ENCODE measurements at places on chromosomes 2 and 18.

GRCh38 chr2:191341436-191341835 lies 96.2 kb downstream of the MYO1B start:
- DNase-seq = no peak

DNA sequence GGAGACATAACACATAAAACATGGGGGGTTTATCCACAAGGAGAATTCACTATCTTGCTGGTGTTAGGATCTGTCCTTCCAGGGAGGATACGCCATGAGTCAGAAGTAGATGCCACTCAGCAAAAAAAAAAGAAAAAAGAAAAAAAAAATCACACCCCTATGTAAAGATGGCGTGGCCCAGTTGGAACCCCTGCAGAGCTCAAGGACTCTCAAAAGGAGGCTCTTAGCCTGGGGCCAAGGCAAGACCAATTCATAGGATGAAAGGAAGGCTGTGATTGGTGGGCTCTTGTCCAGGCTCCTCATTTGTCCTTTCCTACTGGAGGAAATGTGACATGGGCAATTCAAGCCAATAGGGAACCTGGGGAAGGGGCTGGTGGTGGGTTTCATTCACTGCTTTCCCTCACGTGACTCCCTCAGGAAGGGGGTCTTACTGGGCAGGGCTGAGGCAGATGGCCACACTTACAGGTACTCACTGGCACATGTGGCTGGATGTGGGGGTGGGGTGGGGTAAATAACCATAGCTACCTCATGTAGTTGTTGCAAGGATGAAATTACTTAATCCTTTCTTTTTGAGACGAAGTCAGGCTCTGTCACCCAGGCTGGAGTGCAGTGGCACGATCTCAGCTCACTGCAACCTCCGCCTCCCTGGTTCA lies 38.7 kb upstream of the HAAO start:
- DNase-seq = no peak

- DNase-seq = no peak
These were observed 59.9 kb downstream of the USP37 start for GRCh38 chr2:218508299-218508698.

DNA sequence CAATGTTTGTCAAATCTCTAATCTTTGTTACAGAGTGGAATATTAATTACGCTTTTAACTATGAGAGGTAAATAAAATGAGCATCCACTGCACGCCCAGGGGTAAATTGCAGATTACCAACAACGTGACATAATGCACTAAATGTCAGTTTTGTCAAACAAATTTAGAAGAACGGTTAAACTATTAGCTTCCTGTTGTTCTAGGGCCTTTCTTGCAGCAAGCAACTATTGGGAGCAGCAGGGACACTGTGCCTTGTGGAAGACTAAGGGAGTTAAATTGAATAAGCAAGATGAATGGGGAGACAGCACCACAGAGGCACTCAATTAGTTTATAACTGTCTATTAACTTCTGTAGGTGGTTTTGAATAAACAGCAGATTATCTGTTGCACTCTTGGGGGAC lies 391.0 kb upstream of the RAB12 start:
- no peak for DNase-seq

GRCh38 chr2:146238254-146238966 lies 1606.4 kb upstream of the ACVR2A start:
- no peak for DNase-seq

DNA sequence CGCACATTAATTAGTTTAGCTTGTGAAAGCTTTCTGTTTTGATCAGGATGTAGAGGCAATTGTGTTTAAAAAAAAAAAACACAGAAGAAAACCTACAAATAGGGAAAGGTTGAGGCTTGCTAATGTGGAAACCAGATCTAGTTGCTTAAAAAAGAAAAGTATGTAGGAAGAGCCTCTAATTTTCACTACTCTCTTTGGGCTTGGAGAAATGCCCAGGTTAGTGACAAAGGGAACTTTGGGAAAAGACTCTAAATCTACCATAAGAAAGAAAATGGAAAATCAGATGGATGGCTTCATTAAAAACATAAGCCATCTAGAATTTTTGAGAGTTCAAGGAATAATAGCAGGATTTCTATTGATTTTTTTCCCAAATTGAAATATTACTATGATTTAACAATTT lies 47.3 kb upstream of the SLC38A11 start:
- DNase-seq = no peak

GRCh38 chr2:118865106-118865505 lies 17.7 kb upstream of the EN1 start:
- DNase-seq = peak; percentile 43

- no peak for DNase-seq
These were observed 77.3 kb upstream of the ATG16L1 start for GRCh38 chr2:233174137-233174536.

DNA sequence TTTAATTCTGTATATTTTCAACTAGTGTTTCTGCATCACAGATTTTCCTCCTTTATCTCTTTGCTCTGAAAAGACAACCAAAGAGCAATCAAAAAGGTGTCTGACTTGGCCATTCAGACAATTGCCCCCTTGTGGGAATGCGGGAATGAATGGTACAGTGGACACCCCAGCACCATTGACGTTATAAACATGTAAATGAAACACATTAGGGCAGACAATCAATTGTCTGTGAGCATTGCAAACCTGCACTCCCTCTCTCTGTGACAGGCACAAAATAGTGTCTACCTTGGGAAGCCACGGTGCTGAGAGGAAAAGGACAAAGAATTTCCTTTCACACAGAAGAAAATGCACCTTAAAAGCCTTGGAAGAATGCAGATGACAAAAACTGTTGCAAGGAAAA lies 8.0 kb downstream of the ZEB2 start:
- no peak for DNase-seq

DNA sequence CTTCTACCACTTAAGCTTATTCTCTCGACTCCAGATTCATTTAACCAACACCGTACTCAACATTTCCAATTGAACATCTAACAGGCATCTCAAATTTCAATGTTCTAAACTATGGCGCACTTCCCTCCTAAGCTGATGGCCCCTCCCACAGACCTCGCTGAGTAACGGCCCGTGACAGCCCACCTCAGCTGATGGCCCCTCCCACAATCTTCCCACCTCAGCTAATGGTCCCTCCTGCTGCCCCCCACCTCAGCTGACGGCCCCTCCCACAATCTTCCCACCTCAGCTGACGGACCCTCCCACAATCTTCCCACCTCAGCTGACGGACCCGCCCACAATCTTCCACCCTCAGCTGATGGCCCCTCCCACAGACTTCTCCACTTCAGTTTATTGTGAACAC lies 57.1 kb upstream of the TSPYL6 start:
- DNase-seq = no peak

GRCh38 chr18:64331419-64331818 lies 182.5 kb upstream of the LINC00305 start:
- DNase-seq = no peak

DNA sequence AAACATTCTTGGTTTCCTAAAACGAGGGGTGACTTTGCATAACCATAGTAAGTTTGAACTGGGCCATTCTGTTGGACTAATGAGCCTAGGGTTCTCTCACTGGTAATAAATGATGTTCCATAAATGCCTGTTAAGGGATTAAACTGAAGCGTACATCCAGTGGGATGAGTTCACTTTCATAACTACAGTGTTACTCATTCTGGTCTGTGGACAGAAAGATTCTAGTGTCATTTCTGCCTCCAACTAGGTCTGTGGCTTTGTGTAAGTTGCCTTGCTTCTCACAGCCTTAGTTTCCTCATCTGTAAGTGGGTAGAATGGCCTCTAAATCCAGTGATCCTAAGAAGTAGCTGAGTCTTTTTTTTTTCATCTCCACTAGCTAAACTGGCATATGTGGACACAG lies 1860.6 kb upstream of the PIK3C3 start:
- no peak for DNase-seq

GRCh38 chr2:110881908-110882307 lies 149.5 kb downstream of the ACOXL start:
- DNase-seq = peak; percentile 63

DNA sequence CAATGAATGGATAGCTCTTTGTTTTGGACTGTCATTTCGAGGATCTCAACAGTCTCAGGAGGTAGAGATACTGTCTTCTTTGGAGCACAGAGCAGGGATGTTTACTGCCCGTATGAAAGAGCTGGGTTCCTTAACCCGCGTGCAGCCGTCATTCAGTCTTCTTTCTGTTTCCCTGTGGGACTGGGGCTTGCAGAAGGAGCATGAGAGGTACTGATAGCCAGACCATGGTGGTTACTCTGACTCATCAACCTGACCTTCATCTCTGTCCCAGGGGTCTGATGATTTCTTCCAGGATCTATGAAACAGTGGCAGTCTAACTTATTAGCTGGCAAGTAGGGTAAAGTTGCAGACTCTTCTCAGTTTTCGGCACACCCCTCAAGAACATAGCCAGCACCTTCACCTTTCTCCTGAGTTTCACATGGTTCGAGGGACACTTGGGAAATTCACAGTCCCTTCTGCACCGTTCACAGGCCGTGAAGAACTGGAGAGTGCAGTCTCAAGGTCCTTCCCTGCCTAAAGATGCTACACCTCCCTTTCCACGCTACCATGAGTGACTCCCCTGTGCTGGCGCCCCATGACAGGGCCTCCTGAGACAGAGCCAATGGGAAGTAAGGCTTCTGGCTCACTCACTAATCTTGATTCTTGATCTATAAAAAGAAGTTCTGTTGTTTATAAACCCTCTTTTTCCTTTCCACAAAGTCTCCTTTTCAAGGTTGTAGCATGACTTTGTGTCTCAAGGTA lies 226.2 kb downstream of the MC4R start:
- no peak for DNase-seq
